ENCODE measurements at places on chromosomes 6 and 20.

- DNase-seq: peak; percentile 100
These were observed at the start of gene DST for GRCh38 chr6:56642366-56643261. DST (minus strand) TSS chr6:56642889.

GRCh38 chr20:63737695-63737944 lies 1.2 kb downstream of the LIME1 start:
- DNase-seq: no peak

DNA sequence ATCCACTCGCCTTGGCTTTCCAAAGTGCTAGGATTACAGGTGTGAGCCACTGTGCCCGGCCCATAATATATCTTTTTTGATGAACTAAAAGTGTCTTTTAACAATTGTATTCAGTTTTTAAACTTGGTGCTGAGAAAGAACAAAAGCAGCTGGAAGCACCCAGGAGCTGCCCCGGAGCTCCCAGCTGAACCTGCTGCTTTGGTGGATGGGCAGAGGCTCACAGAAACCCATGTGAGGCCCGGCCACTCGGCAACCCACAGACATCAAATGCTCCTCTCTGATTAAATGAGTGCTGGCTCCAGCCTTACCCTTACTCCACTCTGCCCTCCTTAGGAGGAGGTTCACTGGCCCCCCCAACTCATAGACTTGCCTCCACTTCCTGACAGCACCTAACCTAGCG lies 59.4 kb upstream of the FRMD1 start:
- DNase-seq: no peak

DNA sequence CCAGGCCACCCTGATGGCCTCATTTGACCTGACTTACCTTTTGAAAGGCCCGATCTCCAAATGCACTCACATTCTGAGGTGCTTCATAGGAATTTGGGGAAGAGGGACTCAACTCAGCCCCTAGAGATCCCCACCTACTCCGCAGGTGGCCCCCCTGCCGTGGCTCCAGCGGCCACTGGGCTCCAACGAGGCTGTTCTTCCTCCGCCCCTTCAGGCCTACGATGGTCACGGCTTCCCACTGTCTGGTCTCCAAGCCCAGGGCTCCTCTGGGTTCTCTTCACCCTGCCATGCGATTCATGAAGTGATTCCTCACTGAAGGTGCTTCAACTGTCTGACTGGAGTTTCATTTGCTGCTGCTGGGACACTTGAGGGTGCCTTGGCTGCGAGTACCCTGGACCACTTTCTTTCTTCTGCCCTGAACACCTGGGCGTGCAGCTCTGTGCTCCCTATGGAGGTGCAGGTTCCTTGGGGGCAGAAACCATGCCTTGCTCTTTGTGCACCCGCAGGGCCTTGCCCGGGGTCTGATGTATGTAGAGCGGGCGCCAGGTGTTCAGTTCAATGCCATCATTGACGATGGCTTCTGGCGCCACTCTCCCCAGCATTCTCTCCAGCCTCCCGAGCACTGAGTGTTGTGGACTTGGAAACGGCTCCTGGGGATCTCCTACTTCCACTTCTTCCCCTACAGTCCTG lies 10.0 kb upstream of the DUSP22 start:
- DNase-seq: no peak

- no peak for DNase-seq
These were observed 347.8 kb upstream of the FLRT3 start for GRCh38 chr20:14685183-14685582.
